T-helper 2 cell (primary cell): ENCODE measurements at places on chromosomes 3 and 15.

- DNase-seq = no peak
Measured at GRCh38 chr15:39530480-39531342, 50.2 kb upstream of the THBS1 start.

GRCh38 chr3:63069806-63070475, 194.7 kb upstream of the CADPS start:
- DNase-seq = no peak

- no peak for DNase-seq
Measured at GRCh38 chr15:86157606-86158293, 78.1 kb downstream of the AGBL1 start.

DNA sequence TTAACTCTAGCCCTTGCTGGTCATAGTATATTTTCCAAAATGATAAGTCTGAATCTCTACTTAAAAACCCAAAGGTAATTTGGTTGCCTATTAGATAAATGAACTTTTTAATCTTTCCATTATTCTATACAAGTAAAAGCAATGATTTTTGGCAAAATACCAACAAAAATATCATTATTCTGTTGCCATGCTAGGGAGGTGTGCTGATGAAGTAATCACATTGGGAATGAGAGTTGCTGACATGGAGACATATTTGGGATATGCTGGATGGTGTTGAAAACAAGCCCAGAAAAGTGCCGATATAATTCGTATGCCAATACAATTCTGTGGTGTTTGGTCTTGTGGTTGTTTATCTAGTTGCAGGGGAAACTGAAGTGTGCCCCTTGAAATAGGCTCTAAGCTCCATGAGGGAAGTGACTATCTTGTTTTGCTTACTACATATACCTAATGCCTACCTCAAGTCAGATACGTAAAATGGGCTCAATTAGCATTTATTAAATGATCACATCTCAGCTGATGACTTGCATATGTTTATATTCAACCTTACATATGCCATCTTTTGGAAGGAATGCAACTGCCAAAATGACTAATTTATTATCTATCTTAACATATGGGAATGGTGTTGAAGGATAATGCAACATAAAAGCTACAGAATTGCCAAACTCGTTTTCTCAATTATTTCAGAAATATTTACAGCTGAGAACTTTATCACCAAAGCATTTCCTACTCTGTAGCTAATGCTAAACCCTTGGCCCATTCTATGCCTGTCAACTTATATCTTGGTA, 5.8 kb downstream of the TOPBP1 start:
- no peak for DNase-seq

DNA sequence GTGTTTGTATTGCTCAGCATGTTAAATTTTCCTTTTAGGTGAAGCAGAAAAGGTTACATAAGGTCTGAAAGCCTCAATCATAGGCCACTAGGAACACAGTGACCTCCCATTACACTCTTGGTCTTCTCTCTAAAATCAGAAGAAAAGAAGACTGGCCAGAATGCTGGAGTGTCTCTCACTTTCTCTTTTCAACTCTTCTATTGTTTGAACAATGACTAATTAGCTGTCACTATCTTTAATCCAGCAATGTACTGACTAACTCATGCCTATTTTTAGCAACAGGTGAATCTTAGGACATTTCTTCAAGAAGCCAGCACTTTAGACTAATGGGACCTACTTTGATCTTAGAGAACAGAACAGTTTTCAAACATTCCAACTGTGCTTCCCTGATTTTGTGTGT, 142.8 kb downstream of the TGFBR2 start:
- DNase-seq = no peak

GRCh38 chr3:54279005-54279583, 156.7 kb downstream of the CACNA2D3 start:
- DNase-seq = no peak

- DNase-seq = no peak
Measured at GRCh38 chr3:149407898-149408297, 30.4 kb upstream of the TM4SF1 start.

DNA sequence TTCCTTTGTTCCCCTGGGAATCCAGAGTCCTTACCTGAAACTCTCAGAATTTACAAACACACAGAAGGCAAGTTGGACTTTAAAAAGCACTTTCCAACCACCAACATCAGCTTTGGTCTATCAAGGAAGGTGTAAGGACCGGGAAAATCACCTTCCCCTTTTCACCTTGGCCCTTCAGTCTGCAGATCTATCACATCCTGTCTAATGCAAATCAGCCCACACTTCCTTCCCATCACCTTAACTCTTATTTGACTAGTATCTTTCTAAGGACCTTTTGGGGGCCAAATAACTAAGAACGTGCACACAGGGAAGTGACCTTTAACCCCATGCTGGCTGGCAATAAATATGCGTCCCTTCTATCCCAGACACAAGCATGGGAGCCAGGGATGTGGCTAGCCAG, 320.6 kb downstream of the ARRDC4 start:
- no peak for DNase-seq

- DNase-seq = no peak
Measured at GRCh38 chr3:155745795-155746550, 1.1 kb upstream of the PLCH1 start.

DNA sequence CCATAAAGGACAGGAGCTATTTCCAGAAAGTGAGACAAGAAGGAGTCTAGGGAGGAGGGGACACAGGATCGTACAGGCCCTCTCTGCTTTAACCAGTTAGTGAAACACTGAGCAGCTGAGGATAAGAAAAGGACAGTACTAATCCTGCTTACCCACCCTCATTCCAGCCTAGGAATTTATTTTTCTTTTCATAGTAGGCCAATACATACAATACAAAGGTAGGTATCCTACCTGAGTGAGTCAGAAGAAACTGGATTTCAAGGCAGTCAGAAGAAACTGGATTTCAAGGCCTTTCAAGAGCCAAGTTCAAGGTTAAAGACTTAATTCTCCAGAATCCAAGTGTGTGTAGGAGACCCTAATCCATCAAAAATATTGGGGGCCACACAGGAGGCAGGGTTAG, 65.3 kb downstream of the EOMES start:
- DNase-seq = no peak

GRCh38 chr3:127354761-127355160, 66.9 kb upstream of the PRR20G start:
- no peak for DNase-seq

- DNase-seq = no peak
Measured at GRCh38 chr3:180690061-180690460, 10.8 kb upstream of the CCDC39 start.

- DNase-seq = no peak
Measured at GRCh38 chr3:190249414-190249813, 72.8 kb downstream of the CLDN1 start.

DNA sequence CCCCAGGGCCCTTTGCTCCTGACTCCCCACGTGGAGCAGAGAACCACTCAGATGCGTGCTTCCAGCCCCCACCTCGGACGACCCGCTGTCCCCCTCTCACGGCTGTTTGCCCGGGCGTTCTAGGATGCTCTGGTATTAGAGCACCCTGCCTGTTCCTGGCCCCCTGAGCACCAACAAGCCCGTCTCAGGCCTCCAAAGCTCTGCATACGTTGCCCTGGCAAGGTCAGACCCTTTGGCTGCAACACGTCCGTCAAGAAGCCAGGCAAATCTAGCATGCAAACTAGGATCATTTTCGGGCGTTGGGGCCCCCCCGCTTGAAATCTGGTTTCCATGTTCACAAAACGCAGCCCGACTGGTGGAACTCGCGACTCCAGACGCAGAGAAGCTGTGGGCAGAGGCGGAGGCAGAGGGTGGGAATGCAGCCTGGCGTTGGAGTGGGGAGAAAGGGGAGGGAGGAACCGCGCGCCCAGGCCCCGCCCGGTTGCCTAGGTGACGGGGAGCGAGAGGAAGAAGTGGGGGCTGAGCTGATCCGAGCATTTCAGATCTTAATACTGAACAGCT, 86.2 kb upstream of the PIAS1 start:
- no peak for DNase-seq

GRCh38 chr3:134326760-134327593, 47.3 kb downstream of the AMOTL2 start:
- DNase-seq = no peak

DNA sequence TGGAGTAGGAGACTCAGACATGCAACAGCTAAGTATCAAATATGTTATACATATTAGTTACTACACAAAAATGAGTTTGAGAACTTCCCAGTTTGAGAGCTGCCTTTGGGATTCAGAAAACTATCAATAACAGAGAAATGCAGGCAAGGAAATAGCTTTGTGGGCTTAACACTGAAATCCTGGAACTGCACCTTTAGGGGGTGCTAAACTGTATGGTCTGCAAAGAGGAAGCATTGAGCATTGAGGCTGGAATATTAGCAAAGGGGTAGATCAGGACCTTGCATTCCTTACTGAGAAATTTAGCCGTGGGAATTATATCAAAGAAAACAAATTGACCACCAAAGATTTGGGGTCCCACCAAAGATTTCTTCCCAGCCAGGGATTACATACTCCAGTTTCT, 580.0 kb downstream of the ZNF385D start:
- no peak for DNase-seq

- no peak for DNase-seq
Measured at GRCh38 chr15:67840749-67841512, 1.1 kb upstream of the RNU6-1 start.

GRCh38 chr3:126544596-126545281, 14.0 kb downstream of the C3orf22 start:
- no peak for DNase-seq

GRCh38 chr15:28975766-28976179, 90.0 kb downstream of the APBA2 start:
- no peak for DNase-seq

DNA sequence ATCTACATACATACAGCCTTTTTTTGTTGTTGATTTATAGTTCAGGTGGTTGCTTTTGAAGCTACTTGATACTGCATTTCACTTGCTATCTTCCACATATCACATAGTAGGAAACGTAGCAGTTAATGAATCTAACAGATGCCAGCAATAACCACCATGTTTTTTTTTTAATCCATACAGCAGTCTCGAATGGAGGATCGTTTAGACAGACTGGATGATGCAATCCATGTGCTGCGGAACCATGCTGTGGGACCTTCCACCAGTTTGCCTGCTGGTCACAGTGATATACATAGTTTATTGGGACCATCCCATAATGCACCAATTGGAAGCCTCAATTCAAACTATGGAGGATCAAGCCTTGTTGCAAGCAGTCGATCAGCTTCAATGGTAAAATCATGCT, 123.2 kb upstream of the CGNL1 start:
- no peak for DNase-seq

- no peak for DNase-seq
Measured at GRCh38 chr3:66856533-66856932, 141.6 kb upstream of the KBTBD8 start.

DNA sequence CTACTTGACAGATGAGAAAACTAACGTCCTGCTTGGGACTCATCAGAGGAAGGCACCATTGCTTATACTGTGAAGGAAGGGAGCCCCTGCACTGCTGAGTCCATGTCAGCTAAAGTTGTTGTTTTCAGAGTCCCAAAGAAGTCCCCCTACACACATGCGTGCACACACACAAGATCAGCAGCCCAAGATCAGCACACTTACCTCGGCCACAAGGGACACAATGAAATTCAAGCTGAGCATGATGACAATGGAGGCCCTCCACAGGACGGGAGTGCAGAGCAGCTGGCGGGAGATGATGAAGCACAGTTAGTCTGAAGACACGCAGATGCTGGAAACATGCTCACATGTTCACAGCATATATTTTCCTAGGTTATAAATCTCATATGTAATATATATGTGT, 28.6 kb upstream of the ATP13A5 start:
- no peak for DNase-seq

GRCh38 chr3:181017690-181018089, 28.2 kb upstream of the DNAJC19 start:
- no peak for DNase-seq

DNA sequence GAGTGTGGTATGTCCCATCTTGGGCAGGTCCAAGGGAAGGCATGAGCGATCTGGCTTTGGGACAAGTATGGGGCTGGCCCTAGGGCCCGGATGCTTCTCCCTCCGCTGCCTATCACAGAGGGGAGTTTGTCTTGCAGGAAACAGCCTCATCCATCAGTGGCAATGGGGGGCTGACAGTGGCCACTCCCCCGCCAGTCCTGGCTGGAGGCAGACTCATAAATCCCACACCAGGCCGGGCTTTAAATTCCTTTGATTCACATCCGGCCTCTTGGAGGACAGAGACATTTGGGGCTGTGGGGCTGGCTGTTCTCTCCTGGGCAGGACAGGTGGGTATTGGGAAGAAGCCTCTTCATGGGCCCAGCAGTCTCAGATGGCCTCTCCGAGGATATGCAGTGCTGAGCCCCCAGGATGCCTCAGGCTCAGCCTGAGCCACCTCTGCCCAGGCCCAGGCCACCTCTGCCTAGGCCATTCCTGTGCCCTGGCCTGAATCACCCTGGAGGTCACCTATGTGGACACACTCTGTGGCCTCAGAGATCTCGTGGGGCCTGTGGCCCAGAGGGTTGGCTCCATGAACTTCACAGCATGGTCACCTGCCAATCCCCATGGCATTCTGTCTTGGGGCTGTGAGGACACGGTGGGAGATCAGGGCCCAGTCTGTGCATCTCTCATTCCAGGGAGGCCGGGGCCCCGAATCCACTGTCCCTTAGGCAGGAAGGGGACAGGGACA, 84.2 kb upstream of the GOLGA6L4 start:
- DNase-seq = no peak

GRCh38 chr3:9791790-9792404, 376 bp downstream of the TADA3 start:
- DNase-seq = no peak

DNA sequence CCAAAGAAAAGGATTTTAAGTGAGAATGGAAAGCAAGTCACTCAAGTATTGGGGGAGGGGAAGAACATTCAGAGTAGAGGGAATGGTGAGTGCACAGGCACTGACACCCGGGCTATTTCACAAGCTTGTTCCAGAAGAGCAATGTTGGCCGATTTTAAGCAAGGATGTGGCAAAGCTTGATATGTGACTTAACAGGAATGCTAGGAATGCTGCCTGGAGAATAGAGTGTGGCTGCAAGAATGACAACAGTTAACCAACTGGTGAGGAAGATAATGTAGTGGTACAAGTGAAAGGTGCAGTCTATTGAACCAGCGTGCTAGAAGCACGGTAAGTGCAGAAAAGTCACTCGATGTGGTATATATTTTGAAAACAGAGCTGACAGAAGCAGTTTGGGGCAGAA, 6.2 kb upstream of the CCDC80 start:
- no peak for DNase-seq

- no peak for DNase-seq
Measured at GRCh38 chr3:164004205-164004604, 1074.1 kb downstream of the SI start.

DNA sequence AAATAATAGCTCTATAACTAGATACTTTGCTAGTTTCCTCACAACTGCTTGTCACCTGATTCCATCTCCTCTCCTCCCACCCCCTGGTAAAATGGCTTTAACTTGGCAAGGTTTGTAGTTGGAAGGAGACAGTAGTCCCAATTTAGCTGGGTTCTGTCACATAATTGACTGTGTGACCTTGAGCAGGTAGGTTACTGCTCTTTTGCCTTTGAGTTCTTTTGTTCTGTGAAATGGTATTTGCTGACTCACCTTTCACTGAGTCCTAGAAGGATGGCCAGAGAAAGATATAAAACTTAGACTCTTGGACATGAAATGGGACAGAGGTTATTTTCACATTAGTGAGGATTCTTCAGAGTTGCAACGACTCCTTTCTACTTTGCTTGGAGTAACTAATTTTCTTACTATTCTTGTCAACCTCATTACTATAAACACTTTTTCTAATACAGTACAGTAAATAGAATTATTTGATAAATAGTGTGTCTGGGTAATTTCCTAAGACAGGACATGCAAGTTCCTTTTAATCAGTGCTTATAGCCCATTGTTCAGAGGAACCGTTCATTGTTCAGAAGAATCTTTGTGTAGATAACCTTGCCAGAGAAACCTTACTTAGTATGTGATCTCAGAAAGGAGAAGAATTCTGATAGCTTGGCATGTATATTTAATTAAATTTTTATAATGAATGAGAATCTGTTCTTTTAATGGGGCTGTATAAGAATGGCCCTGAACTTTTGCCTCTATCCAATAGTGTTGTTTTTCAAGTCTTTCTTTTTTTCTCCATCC, 14.3 kb downstream of the AKAP13 start:
- no peak for DNase-seq
